ENCODE measurements at places on chromosomes 4 and X. TPM values are rescaled to one million over a fixed set of nuclear protein-coding genes. Genes with fewer than 3 reads are reported as not detected.

WAS gene
- total RNA-seq = 14.4 TPM

SPANXD gene
- total RNA-seq = not detected

MND1 gene
- not detected for total RNA-seq

ATRX gene
- 141 TPM for total RNA-seq

SATL1 gene
- not detected for total RNA-seq

MAGEB4 gene
- total RNA-seq = not detected

TRIM60 gene
- total RNA-seq = not detected

C4orf54 gene
- total RNA-seq = not detected

ADAD1 gene
- not detected for total RNA-seq

GPR119 gene
- total RNA-seq = not detected

COPS4 gene
- total RNA-seq = 28.5 TPM

PABPC1L2A gene
- not detected for total RNA-seq

FAM9C gene
- not detected for total RNA-seq

FAM47A gene
- not detected for total RNA-seq

GSX2 gene
- total RNA-seq = 0.58 TPM

CAMK2D gene
- total RNA-seq = 41.3 TPM

IL2RG gene
- total RNA-seq = 9.9 TPM

ZRSR2 gene
- total RNA-seq = 17.7 TPM

FDCSP gene
- total RNA-seq = not detected

FOXP3 gene
- 0.13 TPM for total RNA-seq

EIF4E gene
- 54.5 TPM for total RNA-seq

FRG2 gene
- not detected for total RNA-seq

All from sciatic nerve (tissue), 2 donors.